ENCODE measurements at places on chromosomes 3 and 15.

DNA sequence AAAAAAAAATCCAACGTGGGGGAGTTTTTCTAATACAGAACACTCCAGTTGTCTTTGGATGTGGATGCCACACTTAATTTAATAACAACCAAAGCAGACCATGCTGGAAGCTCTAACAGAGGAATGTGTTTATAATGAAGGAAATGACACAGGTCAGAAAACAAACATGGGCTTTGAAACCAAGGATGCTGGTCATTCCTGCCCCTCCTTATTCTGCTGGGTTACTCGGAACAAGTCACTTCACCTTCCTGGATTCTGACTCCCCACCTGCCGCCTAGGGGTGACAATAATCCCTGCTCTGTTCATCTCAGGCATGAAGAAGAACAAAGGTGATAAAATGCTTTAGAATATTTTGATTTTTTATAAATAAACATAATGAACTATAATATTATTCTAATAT lies 240.9 kb upstream of the ADAMTS9 start:
- DNase-seq = peak; percentile 24

DNA sequence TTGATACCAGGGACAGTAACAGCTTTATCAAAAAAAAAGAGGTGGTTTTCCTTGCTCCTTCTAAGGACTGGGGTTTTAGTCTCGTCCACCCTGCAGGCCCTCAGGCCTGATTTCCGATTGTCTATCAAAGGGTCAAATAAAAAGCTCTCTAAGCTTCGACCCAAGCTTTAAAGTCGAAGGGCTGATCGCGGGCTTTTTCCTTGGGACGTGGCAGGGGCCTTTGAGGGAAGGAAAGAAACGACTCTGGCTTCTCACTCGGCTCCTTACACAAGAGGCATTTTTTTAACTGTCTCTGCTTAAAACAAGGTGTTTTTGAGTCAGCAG lies 354 bp upstream of the KLHL24 start:
- DNase-seq = no peak

- DNase-seq = no peak
Observed at GRCh38 chr3:196645096-196645495, 5.6 kb downstream of the NRROS start.

GRCh38 chr15:78708713-78709260 lies 67.8 kb upstream of the CHRNB4 start:
- DNase-seq = no peak

DNA sequence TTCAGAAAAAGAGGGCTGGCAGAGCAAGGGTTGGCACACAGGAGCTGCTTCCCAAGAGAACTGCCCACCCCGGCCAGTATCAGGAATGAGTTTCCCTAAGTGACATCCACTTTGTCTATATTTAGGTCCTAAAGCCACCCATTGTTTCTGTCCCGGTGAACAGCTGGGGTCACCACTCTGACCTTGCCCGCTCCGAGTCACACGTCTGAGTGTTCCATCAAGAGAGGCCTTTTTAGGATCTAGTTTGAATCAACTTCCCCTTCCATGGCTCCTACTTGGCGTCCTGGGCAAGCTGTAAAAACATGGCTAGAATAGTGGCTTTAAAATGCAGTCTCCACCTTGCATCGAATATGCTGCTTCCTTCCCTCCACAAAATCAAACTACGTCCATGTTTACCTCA lies 109.6 kb upstream of the ARHGEF3 start:
- DNase-seq = peak; percentile 19

DNA sequence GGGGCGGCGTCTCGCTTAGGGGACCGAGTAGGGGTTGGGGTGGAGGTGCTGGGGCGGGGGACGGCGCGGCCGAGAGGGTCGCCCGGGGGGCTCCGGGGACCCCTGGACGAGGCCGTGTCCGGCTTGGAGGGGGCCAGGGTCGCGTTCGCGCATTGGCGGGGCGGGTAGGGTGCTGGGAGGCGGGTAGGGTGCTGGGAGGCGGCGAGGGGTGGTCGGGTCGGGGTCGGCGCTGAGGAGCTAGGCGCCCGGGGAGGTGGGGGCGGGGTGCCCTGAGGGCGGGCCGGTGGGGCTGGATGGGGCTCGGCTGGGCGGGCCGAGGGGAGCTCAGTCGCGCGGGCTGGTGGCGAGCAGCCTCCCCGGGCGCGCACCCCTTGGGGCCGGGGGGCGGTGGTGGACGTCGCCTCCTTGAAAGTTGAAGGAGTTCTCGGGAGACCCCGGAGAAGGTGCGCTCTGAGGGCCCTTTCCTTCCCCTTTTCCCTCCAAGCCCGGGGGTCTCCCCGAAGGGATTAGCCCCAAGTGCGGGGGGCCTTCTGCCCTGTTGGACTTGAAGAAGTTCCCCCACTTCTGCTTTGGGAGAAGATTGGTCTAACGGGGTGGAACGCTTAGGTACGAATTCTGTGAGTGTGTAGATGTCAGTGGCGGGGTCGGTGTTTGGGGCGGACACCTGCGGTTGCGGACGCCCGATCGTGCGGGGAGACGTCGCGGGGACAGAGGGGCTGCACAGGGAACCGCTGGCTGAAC lies 543 bp downstream of the MEF2A start:
- DNase-seq = peak; percentile 29

DNA sequence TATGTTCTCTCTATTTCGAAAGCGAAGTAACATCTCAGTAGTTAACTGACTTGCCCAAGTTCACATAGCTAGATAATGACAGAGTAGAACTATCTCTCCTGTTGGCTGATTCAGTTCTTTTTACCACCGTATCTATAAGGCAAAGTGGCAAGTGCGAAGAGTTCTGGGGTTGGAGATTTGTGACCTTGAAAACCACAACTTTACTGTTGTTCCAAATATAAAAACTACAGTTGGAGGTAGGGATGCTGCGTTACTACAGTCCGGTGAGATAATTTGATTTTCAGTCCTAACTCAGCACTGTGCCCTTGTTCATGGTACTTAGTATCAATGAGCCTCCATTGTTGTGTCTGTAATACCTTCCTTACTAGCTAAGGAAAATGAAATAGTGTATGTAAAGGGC lies 71.2 kb upstream of the GOLGA8B start:
- DNase-seq = no peak

DNA sequence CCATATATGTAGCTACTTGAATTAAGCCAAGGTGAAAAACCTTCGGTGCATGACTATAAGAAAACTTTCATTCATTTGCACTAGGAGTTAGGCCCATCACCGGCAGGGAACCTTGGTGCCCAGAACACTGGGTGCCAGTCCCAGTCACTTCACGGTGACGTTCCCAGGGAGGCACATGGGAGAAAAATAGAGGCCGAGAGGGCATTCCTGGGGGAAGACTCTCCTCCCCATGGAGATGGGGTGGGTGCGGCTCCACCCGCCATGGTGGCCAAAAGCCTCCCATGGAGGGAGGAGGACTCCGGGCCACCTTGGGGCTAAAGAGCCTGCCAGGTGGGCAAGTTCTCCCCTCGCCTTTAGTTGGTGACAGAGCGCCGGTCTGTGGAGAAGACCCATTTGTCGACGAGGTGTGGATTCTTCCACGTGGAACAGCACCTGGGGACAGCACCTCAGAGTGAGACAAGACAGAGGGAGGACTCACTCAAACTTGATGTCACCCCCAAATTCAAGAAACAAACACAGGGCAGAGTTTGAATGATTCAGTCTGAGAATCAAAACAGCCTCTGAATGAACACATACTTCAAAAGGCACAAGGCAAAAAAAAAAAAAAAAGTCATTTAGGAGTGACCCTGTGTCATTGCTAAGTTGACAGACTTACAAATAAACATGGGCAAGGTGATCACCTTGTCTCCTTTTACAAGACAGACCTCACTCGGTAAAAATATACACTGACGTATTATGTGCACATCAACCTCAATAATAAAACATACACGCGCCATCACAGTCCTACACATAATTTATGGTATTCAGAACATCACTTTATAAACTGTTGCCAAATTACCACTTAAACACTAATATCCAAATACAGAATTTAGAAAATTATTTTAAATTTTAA lies 38.6 kb downstream of the ZXDC start:
- DNase-seq = no peak

- DNase-seq = no peak
Observed at GRCh38 chr3:61687206-61687605, 125.8 kb downstream of the PTPRG start.

GRCh38 chr3:101827211-101828174 lies 21.8 kb upstream of the NFKBIZ start:
- peak; percentile 55 for DNase-seq

DNA sequence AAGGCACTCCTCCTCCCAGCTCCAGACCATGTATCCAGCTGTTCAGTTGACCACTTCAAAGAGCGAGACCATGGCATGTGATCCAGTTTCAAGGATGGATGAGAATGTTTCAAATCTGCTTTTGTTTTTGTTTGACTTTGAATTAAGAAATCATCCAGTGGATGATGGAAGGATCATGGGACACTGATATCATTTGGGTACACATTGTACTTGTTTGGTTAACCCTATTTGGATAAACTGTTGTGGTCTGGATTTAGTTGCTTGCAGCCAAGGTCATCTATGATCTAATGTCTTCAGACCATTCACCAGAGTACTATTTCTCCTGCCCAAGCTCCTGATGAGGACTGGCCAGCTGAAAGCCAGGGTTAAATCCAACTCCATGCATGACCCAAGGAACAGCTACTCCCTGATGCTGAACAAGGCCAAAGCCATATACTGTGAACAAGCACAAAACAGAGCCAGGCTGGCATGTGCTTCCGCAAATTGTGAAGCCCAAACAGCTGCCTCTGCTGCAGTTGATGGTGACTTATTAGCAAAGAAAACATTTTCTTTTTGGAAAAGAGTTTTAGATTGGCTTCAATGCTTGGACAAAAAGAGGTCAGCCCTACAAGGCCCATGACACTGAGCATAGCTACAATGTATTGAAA lies 5.2 kb upstream of the ADAMTS17 start:
- DNase-seq = no peak

DNA sequence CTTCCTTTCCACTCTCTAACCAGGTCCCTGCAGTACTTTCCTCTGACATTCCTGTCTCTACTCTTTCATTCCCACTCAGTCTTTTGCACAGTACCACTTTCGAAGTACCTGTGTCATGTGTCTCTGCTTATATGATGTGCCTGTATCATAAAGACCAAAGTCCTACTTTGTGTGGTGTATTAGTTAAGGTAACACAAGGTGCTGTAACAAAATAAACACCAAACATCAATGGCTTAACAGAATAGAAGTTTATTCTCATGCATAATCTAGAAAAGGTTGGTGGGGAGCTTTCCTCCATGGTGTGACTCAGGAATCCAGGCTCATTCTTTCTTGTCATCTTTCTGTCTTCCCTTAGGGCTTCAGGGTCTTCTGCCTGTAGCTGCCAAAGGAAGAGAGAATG lies 3.3 kb downstream of the TMED3 start:
- no peak for DNase-seq

DNA sequence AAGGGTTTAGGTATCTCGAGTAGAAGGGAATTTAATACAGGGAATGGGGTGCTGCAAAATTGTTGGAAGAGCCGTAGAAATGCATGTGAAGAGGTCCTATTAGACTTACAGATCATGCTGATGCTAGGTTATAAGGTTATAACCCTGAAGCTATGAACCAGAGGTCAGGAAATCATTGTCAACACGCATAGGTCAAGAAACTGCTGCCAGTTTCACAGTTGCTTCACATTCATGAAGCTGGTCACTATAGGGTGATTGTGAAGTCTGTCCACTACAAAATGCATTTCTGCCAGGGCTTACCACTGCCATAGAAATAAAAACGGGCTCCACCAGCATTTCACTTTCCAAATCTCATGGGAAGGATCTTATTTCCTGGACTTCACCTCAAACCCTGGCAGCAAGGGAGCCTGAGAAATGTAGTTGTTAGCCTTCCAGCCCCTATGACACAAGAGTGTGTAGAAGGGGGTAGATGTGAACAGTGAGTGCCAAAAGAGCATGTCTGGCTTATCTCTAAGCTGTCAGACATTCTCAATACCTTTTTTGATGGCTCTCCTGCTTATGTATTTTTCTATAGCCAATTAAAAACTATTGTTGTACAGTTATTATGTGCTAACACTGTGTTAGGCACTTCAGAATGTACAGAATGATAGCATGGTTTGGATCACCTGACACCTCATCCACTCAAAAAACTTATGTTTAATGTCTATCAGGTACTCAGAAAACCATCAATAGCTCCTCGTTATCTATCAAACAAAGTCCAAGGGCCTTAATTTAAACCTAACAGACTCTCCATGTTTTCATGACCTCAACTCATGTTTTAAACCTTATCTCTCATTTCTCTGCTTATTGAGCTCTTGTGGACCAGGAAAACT lies 148.3 kb upstream of the TSC22D2 start:
- DNase-seq = no peak

DNA sequence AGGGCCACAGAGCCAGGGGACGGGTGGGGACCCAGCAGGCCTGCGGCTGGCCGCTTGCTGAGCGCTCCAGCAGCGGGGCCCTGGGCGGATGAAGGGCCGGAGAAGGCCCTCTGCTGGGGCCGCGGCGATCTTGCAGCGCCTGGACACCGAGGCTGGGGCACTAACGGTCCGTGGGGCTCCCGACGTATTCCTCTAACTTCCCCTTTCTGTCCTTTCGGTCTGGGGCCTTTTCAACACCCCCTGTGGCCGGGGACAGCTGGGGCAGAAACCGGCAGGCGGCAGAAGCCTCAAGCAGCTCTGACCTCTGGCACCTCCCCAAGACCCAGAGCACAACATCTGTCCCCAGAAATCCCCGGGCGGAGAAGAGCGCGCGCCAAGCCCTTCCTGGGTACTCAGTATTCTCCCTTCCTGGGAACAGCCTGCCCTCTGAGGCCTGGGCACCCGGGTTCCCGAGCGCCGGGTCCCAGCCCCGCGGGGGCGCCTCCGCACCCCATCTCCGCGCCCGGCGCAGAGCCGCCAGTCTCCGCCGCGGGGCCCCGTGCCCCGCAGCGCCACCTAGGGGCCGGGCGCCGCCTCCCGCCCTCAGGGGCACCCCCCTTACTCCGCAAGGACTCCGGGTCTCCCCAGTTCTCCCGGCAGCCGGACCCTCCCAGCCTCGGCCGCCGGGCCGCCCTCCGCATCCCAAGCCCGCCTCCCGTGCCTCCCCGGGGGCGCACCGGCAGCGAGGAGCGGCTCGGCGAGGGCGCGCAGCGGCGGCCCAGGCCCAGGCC lies 582 bp upstream of the SLCO3A1 start:
- DNase-seq = peak; percentile 83

- no peak for DNase-seq
Observed at GRCh38 chr3:55873523-55874254, 386.6 kb upstream of the WNT5A start.

DNA sequence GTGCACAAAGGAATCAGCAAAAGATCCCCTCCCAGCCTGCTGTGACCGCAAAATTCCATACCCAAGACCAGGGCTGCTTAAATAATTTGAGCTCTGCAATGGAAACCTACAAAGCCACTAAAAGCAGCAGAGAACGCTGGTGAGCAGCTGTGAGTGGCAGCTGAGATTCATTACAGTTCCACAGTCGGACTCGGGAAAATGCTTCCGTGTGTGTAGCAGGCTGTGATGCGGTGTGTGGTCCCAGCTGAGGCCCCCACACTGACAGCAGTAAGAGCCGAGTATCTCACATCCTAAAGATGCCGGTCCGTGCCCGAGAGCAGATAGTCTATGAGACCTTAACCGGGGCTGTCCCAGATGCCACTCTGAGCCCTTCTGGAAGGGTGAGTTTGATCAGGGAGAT lies 37.4 kb downstream of the TM2D3 start:
- no peak for DNase-seq

GRCh38 chr15:32119286-32119685 lies 89.0 kb downstream of the CHRNA7 start:
- no peak for DNase-seq

- no peak for DNase-seq
Observed at GRCh38 chr3:145721273-145721805, 439.6 kb downstream of the PLOD2 start.

- DNase-seq = no peak
Observed at GRCh38 chr15:77830051-77830468, 197.3 kb upstream of the LINGO1 start.

GRCh38 chr3:71825551-71826283 lies 40.8 kb upstream of the PROK2 start:
- no peak for DNase-seq

Data from heart right ventricle (tissue), 16 donors.